ENCODE measurements at places on chromosomes 1 and 21.

GRCh38 chr1:51309291-51309690, 21.1 kb downstream of the TTC39A start:
- DNase-seq: no peak

DNA sequence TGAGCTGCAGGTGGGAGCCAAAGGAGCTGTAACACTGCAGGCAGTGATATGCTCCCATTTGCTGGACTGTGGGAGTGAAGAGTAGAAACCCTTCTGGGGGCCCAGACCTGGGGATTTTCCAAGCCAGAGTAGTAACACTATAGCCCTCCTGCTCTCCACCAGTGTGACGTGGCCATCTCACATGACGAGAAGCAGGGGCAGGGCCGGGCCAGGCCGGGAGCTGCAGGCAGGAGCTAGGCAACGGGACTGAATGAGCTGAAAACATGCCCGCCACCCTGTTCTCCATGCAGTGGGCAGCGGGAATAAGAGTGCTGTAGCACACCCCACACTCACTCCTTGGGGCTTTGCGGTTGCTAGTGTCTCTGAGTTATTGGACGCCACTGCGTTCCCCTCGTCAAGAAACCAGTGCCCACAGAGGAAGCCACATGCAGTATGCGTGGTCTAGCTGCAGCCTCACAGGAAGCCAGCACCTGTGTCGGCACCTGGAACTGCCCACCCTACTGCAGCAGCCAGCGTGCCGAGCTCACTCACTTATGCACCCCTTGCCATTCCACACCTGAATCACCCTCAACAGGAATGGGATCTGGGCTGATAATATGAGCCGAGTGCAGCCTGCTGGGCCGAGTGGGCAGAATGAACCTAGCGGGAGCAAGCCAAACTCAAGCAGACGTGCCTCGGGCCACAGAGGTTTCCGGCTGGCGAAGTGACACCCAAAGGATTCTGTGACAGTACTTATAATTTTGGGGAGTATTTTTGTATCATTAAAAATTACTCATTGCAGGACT, 1389.6 kb downstream of the KCNT2 start:
- no peak for DNase-seq

- DNase-seq: peak; percentile 61
Observed at GRCh38 chr1:62462370-62462769, 25.5 kb downstream of the USP1 start.

DNA sequence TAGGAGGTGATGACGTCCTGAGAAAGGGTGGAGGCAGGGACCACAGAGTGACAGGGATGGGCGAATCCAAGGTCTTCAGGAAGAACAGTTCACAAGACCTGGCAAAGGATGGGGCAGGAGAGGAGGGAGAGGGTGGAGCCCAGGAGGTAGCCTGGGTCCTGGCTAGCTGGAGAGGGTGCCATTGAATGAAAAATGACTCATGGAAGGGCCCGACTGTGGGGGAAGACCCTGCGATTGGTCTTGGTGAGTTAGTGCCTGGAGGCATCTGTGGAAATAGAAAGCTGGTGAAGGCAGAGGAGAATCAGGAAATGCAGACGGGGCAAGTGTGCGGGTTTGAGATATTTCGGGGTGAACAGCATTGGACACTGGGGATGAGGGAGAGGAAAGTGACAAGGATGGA, 60.3 kb upstream of the SLC45A1 start:
- DNase-seq: no peak

DNA sequence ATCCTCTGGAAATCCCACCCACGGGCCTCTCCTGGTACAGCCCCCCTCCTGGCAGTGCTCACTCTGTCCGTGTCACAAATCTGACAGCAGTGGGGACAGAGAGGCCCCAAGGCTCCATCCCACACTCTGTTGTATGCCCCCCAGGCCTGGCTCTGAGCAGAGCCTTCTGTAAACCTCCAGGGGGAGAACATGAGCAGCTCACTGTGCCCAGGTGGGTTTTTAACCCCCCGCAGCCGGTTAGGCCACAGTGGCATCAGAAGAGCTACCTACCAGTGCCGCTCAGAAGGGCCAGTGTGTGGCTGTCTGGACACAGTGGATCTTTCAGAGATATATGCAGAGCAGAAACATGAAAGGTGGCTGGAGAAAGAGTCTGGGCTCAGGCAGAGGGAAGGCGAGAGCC, 12.0 kb upstream of the GPR153 start:
- no peak for DNase-seq

DNA sequence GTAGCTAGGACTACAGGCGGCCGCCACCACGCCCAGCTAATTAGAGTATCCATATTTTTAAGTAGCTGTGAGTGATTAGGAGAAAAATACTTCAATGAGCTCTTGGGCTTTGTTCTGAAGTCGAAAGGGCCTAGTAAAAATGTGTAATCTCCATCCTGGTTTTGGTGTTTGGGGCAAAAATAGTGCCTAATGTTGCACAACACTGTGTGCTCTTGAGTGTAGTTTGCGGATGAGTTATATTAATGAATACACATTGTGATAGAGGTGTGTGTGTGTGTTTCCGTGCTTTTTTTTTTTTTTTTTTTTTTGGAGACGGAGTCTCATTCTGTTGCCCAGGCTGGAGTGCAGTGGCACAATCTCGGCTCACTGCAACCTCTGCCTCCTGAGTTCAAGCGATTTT, 6.3 kb upstream of the ARID1A start:
- no peak for DNase-seq

GRCh38 chr1:64942118-64942517, 24.2 kb downstream of the JAK1 start:
- DNase-seq: no peak

DNA sequence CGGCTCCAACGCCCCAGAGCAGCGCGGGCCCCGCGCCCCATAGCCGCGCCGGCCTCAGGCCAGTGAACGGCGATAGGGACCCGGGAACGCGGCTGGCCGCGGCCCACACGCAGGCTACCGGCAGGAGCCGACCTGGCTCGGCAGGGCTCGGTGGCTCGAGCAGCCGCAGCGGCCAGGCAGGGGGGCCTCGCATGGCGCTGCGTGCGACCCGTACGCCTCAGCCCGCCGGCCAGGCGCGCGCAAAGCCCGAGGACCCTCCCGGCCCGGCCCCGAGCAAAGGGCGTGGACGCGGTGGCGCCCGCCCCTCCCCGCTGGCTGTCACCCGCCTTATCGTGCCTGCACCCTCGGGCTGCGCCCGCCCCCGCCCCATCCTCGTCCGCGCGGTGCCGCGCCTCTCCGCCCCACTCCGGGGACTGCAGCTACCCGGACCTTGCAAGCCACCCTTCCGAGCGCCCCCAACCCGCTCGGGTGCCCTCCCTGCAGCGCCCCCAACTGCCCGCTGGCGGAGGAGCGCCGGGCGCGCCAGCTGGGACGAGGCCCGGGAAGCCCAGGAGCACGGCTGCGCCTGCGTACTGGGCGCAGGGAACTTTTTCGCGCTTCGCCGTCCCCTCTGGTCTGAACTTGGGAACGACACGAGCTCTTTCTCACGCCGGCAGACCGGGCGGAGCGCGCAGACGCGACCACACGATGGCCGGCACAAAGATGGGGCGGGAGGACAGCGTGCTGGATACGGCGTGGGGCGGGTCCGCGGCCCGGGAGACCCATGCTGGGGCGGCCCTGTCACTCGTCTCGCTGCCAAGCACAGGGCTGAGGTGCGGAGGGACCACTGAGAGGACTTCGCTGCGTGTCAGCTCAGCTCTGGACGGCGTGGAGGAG, at the start of gene ABCB10:
Gene ABCB10 (minus strand): TSS at position 248 of the 876 bp plus-strand sequence. CDS start 55 bp downstream, at position 193.
- peak; percentile 97 for DNase-seq

DNA sequence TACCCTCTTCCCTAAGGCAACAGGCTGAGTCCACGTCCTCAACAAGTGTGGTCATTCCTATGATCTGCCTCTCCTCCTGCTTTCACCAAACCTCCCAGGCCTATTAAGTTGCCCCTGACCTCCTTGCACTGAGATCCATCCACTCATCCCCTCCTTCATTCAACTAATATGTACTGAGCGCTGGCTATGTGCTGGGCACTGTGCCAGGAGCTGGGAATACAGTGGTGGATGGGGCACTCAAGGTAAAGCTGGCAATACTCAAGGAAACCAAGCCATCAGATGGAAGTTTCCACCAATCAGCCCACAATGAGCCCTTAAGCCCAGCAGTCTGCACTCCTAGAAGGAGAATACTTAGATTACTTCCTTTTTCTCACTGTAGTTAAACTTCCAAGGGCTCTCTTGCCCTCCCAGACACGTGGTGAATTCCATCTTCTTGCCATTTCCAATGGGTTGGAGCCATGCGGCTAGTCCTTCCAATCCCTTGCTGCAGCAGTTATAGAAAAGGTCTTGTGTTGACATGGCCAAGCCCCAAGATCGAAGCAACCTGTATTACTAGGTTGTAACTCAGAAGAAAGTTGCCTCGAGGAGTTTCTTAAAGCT, 279.9 kb upstream of the RUNX1 start:
- no peak for DNase-seq

DNA sequence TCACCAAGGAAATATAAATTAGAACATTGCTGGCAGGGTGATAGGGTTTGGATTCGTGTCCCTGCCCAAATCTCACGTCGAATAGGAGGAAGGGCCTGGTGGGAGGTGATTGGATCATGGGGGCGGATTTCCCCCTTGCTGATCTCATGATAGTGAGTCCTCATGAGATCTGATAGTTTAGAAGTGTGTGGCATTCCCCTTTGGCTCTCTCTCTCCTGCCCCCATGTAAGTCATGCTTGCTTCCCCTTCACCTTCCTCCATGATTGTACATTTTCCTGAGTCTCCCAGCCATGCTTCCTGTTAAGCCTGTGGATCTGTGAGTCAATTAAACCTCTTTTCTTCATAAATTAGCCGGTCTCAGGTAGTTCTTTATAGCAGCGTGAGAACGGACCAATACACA, 60.6 kb downstream of the VPS26C start:
- no peak for DNase-seq

GRCh38 chr1:174021591-174022079, 522 bp downstream of the RC3H1 start:
- peak; percentile 45 for DNase-seq

DNA sequence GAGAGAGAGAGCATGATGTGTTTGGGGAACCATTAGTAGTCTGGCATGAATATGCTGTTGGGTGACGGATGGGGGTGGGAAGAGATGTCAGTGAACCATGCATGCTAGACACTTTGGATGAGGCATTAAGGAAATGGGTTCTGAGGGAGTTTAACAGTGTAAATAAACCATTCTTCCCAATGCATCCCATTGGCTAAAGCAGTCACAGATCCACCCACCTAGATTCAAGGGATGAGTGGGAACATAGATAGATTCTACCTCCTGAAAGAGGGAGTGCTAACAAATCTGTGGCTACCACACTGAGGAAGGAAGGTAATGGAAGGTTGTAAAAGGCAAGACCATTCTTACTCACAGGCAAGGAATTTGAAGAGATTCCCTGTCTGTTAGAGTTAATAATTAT, 129.8 kb upstream of the CACNA1E start:
- no peak for DNase-seq

DNA sequence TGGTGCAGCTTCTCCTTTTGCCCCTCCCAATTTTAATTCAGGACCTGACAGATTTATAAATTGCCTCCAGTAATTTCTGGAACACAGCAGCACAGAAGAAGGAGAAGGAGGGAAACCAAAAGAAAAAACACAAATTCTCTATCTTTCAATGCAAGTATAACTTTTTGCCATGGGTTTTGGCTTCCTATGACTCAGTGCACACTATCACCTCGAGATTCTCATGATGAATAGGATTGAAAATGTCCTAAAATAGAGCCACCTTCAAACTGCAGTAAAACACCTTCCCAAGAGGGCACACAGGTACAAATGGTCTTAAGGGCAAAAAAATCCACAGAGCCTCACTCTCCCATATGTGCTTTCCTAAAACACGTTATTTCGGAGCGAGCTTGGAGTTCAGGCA, 113.6 kb downstream of the HLCS start:
- DNase-seq: no peak

GRCh38 chr1:211381481-211382181, 55.0 kb downstream of the TRAF5 start:
- no peak for DNase-seq

DNA sequence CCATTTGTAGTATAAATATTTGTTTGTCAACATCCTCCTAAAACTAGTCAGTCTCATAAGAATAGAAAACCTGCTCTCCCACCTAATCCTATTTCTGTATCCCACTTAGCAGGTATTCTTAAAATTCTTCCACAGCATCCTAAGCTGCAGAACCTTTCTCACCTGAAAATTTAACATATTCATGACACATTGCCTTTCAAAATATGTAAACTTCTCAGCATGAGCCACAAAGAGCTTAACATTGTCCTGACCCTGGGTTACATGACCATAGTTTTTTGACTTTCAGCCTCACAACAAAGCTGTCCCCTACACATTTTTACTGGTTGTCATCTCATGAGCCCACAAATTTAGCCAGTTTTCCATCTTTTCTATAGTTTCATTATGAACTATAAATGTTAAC, 712.1 kb downstream of the LTN1 start:
- no peak for DNase-seq

GRCh38 chr1:180560868-180561600, 2.3 kb downstream of the OVAAL start:
- peak; percentile 29 for DNase-seq

GRCh38 chr1:206678490-206678889, 6.2 kb upstream of the MAPKAPK2 start:
- DNase-seq: no peak

DNA sequence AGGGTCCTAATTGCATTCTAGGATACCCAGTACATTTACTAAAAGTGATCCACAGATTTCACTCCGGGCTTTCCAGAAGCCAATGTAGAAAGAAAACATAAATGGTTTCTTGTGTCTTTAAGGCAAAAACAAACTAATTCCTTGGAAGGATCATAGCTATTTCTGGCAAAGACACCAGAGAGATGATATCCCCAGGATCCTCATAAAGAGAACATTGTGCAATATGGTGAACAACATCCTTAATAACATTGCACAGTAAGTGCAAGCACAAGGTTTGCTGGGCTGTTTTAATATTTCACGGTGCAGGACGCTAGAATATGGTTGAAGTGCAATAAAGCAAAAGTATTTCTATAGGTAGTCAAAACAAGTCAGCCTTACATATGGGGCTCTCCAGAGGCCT, 83.0 kb downstream of the NTPCR start:
- no peak for DNase-seq

GRCh38 chr1:167532375-167532774, 14.0 kb upstream of the CD247 start:
- no peak for DNase-seq

Measured in fibroblast of skin of right quadriceps (primary cell).